Activated naive CD4-positive, alpha-beta T cell treated with anti-CD3 and anti-CD28 coated beads, Interleukin-2, amount 50 U/mL, for 72 hours (primary cell): ENCODE measurements at places on chromosomes 6 and 20.

GRCh38 chr6:168876956-168877355 lies 376.7 kb downstream of the THBS2 start:
- no peak for DNase-seq

- no peak for DNase-seq
Measured at GRCh38 chr6:42123379-42124103, 18.9 kb downstream of the C6orf132 start.

DNA sequence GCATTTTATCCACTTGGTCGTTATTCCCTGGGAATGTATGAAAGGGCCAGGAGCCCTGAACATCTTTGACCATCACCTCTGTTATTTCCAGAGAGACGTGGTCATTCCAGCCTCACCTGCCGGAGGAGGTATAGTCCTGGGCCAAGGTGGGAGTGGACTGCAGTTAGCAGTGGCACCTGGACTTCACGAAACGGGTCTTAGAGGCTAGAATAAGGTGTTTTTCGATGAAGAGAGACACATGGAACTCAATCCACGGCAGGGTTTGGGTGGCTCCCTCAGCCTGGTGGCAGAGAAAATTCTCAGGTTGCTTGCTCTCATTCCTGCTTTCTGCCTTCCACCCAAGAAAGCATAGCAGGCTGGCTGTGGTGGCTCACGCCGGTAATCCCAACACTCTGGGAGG lies 48.0 kb downstream of the BMP6 start:
- no peak for DNase-seq

DNA sequence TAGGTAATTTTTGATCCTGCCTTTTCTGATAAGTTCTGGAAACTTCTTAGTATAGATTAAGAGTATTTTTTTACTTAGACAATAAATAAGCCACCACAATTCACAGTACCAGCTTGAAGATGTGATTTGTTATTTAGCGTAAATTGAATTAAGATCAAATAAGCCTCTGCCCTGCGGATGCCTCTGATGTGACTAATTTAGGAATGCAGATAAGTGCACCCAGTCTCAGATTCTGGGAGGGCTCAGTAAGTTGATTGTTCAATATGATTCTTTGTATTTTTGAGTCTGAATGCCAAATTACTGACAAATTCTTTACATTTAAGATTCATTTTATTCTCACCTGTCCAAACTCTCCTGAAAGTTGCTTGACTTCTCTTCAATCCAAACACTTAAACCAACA lies 147.5 kb downstream of the THBS2 start:
- DNase-seq: no peak

- peak; percentile 52 for DNase-seq
Measured at GRCh38 chr6:16769131-16769985, 8.1 kb upstream of the ATXN1 start.

- no peak for DNase-seq
Measured at GRCh38 chr6:87925373-87926060, 122.1 kb upstream of the SPACA1 start.

- DNase-seq: no peak
Measured at GRCh38 chr6:45555981-45556771, 178.4 kb upstream of the SUPT3H start.

GRCh38 chr6:72559067-72559466 lies 62.8 kb upstream of the KCNQ5 start:
- no peak for DNase-seq

- no peak for DNase-seq
Measured at GRCh38 chr6:169885831-169886230, 134.4 kb downstream of the ERMARD start.

- no peak for DNase-seq
Measured at GRCh38 chr6:32200711-32201475, 8.4 kb upstream of the GPSM3 start.

GRCh38 chr6:132392792-132393191 lies 8.5 kb downstream of the MOXD1 start:
- no peak for DNase-seq

DNA sequence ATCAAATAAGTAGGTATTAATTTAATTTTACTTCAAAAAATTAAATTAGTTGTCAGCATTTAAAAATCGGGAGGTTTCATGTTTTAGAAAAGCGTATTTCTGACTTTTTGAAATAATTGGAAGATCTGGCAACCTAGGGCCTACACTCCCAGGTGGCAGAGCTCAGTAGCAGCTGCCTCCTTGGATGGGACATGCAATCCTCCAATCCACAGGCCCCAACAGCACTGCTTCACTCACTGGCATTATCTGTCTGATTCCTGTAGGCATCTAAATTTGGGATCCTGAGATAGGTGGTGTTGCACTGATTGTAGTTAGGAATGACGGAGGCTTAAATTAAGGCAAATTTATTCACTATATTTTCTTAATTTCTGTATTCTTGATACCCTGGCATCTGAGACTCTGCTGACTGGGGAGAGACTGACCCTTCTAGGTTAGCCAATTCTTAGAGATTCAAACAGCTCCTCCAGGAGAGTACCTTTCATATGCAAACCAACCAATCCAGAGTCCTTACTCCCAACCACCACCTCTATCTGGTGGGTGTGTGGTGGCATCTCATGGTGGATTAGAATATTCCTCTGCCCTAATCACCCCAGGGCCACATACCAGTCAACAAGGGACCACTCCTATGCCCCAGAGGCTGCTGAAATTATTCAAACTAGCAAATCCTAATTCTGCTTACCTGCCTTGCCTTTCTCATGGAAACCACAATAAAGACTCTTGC lies 146.6 kb upstream of the GLP1R start:
- no peak for DNase-seq

DNA sequence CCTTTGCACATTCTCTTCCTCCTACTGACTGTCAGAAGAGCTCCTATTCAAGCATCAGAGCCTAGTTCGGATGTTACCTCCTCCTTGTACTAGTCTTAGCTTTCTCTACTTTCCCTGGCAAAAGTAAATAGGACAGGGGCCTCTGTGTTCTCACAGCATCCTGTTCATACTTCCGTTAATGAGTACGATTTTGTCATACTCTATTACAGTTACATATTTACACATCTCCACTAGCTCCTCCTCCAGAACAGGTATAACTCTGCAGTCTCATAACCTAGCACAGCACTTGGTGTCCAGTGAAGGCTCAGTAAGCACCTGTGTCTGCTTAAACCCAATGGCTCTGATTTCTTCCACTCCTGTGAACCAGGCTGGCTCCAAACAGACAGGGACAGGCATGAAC lies 7.0 kb downstream of the ELMO2 start:
- DNase-seq: no peak

DNA sequence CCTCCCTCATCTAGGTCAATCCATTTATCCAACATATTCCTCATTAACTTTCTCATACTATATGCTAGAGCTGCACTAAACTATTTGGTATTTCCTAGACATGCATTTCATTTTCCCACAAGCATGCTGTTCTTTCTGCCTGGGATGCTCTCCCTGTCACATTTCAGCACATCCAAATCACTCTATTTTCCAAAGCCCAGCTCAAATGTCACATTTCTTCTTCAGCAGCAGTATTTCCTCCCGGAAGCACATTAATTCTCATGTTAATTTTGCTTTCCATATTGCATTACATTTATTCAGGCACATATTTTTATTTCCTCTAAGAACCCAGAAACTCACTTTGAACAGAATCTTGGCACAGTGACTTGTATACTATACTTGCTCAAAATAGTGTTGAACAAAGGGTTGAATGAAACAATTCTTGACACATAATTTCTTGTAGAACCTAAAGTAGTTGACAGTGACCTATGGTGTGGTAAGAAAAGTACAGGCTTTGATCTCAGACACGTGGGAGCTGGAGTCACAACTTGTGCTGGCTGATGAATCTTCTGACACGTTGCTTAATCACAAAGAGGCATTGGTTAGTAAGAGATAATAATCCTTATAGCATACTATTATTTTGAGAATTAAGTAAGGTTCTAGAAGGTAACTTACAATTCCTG lies 30.8 kb upstream of the CD2AP start:
- no peak for DNase-seq

GRCh38 chr20:40443753-40444152 lies 245.3 kb downstream of the MAFB start:
- DNase-seq: no peak

GRCh38 chr6:114267897-114268296 lies 74.9 kb downstream of the HS3ST5 start:
- DNase-seq: no peak

GRCh38 chr6:107750176-107750797 lies 73.8 kb downstream of the SCML4 start:
- DNase-seq: no peak

- no peak for DNase-seq
Measured at GRCh38 chr20:9136114-9136513, 67.2 kb downstream of the PLCB4 start.

- no peak for DNase-seq
Measured at GRCh38 chr6:105301756-105302616, 100.9 kb downstream of the PREP start.

DNA sequence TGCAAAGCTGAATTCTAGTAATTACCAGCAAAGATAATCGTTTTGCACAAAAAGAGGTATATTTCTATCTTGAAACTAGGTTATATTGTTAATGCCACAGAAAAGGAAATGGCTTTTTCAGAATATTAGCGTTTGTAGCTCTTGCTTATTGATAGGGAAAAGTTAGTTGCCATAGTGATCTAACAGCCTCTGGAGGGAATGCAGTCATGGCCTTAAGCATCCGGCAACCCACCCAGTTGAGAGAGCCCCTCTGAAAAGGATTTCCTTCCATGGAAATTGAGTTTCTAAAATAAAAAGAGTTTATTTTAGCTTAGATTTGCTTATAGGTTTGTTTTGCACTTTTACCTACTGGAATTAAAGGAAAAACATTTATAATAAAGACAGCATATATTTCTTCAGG lies 224.5 kb downstream of the BCKDHB start:
- no peak for DNase-seq

GRCh38 chr6:79864001-79864400 lies 83.4 kb downstream of the ELOVL4 start:
- no peak for DNase-seq

DNA sequence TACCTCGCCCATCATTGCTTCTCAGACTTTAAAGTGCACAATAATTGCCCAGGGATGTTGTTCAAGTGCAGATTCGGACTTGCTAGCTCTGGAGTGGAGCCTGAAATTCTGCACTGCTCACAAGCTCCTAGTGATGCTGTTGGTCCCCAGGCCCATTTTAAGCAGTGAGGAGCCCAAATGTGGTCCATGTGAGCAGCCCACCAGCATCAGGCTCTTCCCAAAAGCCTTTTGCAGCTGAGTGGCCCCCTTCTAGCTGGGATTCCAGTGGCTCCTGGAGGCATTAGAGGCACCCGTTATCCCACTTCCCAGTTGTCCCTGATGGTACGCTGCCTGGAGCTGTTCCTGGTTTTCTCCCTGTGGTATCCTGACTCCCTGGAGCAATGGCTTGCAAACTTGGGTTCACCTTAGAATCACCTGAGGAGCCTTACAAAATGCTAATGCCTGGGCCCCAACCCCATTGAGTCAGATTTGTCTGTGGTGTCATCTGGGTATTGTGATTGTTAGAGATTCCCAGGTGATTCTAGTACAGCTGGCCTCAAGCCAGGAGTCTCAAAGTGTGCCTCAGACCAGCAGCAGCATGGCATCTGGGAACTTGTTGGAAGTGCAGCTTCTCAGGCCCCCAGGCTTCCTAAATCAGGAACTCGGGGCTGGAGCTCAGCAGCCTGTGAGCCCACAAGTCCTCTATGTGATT lies 186.9 kb upstream of the SLC24A3 start:
- DNase-seq: no peak

DNA sequence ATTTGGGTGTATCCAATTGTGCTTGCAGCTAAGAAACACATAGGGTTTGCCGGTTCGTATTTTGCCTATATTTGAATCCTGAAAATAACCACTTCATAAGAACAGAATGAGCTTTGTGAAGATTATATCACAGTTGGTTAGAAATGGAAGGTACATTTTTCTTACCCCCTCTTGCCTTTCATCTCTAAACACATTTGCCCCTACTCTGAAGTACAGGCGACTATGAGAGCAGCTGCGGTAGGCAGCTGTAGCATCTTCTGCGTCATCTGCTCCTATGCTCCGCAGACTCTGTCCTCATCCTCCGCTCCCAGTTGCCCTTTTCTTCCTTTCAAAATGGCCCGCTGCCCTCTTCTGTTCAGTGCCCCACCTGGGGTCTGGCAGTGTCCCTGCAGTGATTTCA lies 47.6 kb upstream of the REV3L start:
- no peak for DNase-seq

- DNase-seq: no peak
Measured at GRCh38 chr6:75735491-75736186, 13.4 kb upstream of the MYO6 start.

DNA sequence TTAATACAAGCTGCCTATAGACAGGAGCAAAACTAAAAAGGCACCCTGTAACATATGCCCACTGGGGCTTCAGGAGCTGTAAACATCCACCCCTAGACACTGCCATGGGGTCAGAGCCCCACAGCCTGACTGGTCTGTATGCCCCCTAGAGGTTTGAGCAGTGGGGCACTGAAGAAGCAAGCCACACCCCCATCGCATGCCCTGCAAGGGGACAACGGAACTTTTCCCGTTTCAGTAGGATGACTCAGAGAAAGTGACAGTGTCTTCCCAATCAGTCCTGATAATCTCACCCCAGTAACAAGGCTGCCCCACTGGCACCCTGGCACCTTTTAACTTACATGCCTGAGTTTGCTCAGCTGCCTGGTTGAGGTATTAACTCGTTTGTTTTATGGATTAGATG lies 35.9 kb downstream of the BEND3 start:
- no peak for DNase-seq

- no peak for DNase-seq
Measured at GRCh38 chr6:149438855-149439254, 38.8 kb downstream of the SUMO4 start.

- DNase-seq: no peak
Measured at GRCh38 chr6:132604635-132605152, 15.2 kb upstream of the TAAR5 start.

GRCh38 chr6:106557837-106558236 lies 71.5 kb downstream of the RTN4IP1 start:
- DNase-seq: no peak

DNA sequence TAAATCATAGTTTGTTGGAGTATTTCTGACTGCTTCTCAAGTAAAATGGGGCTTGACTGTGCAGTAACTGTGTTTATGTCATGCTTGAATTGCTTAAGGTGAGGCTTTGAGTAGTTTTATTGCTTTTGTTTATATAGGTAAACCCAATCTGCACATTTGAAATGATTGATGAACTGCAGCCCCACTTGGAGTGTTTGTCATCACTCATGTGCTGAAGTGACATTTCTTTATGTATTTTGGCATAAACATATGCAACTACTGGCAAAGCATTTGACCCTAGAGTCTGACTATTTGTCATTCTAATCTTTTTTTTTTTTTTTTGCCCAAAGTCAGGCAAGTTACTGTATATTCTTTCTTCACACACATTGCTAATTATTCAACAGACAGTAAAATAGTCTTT lies 491.4 kb upstream of the POU3F2 start:
- DNase-seq: no peak
